ENCODE measurements at places on chromosomes 7 and 10.

- no peak for DNase-seq
Observed at GRCh38 chr10:61757525-61758397, 95.0 kb downstream of the CABCOCO1 start.

DNA sequence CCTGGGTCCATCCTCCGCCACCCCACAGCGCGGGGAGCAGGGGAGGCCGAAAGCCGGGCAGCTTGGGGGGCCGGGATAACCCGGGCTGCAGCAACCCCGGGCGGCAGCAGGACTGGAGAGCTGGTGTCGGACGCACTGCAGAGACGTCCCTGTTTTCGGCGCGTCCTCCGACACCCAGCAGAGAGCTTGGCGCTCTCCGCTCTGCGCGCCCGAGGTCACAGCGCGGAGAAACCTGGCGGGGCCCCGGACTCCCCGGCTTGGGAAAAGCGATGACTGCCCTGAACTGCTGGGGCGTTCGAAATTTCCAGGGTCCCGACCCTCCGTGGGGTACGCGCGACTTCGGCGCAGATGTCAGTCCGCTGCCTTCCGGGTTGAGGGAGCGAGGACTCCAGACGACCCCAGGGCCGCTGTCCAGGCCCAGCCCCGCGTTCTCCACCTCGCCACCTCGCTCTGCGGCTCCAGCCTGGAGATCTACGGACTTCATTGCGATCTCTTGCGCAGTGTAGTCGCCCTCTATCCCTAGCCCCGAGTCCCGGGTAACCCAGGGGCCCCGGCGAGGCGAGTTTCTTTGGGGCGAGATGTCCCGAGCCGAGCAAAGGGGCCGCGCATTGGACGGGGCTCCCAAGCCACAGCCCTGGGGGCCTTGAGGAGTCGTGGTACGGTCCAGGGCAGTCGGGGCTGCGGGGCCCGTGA, 617 bp upstream of the FOXI2 start:
- no peak for DNase-seq

DNA sequence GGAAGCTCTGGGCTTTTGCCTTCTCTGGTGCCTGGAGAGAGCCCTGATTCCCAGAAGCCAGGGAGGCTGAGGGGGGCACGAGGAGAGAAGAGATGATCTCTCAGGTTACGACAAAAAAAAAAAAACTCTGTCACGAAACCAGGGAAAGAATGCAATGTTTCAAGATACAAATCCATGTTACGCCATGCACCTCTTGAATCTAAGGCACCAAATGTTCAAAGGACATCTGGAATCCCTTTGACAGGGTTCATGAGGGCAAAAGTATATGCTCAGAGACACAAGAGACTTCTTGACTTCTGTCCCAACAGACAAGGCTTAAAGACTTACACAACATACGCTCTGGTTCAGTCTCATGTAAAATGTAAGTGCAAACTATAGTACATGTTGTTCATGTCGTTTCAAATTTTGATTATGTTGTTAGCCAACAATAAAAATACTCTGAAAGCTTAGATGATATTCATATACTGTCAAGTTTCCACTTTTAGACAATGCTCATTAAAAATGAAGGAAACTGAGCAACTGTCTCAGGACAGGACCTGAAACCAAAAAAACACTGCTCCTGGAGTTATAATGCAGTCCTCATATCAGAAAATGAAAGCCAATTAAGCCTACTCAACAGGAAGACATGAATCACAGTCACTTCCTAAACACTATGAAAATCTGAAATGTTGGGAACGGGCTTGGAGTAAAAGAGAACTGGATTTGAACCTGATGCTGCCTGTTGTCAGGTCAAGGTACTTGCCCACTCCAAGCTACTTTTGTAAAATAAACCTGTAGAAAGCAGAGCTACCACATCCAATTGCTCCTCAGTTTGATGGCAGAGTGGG, 72.3 kb downstream of the CHCHD3 start:
- DNase-seq, result no peak

GRCh38 chr7:91168871-91169829, 95.1 kb upstream of the FZD1 start:
- peak; percentile 45 for DNase-seq

- peak; percentile 66 for DNase-seq
Observed at GRCh38 chr7:91692800-91693199, 187.7 kb downstream of the MTERF1 start.
